ENCODE measurements at places on chromosomes 4 and X.

- peak overlapping the region; percentile 97 for H3K4me3 ChIP-seq
- H3K4me1 ChIP-seq = peaks cover 36% of the 10 kb centered on the region
- no peaks in the 10 kb centered on the region for H3K27me3 ChIP-seq
- H3K36me3 ChIP-seq = peaks cover 36% of the 10 kb centered on the region
Observed at GRCh38 chrX:154549766-154550165, 2.3 kb downstream of the IKBKG start.

DNA sequence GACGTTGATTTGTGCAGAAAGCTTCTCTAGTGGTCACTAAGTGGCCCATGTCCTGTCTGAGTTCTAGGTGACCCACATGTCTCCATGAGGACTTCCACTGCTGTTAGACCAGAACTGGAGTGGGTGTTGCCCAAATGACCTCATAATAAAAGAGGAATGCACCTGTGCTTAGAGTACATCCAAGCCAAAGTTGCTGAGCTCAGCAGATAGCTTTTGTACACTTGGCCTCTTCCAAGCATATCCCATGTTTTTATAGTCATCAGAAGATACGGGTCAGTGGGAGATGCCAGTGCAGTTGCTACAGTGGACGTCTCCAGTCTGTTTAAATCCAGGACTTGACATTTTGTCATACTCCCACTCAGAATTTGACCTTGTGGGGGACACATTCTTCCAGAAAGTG, 37.6 kb upstream of the WDR1 start:
- no peak for DNase-seq
- H3K27ac ChIP-seq = no peak overlapping the region
- H3K4me3 ChIP-seq = no peak overlapping the region
- H3K36me3 ChIP-seq = no peaks in the 10 kb centered on the region

GRCh38 chrX:6667048-6667768, 132.3 kb upstream of the VCX3A start:
- no peak overlapping the region for H3K4me3 ChIP-seq
- no peaks in the 10 kb centered on the region for H3K36me3 ChIP-seq
- no peaks in the 10 kb centered on the region for H3K4me1 ChIP-seq
- no peaks in the 10 kb centered on the region for H3K27me3 ChIP-seq
- no peak for DNase-seq

DNA sequence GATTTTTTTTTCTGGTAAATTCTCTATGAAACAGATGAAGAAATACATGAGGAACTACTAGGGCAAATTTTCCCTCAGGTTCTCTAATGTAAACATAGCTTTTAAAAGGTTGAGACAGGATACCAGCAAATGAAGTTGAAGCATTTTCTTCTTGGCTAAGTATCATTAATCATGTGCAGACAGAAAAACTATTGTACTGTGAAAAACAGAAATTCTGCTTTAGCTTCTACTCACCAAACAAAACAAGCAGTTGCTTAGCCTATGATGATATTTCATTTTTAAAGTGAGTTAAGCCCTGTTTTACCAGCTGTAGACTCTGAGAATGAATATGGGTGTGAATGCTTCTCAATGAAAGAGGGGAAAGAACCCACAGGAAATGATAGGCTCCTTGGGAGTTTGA, 358.9 kb downstream of the TRAM1L1 start:
- no peak overlapping the region for H3K4me3 ChIP-seq
- no peaks in the 10 kb centered on the region for H3K27me3 ChIP-seq
- no peak overlapping the region for H3K27ac ChIP-seq

- no peaks in the 10 kb centered on the region for H3K36me3 ChIP-seq
- H3K4me1 ChIP-seq = no peaks in the 10 kb centered on the region
- no peak overlapping the region for H3K27ac ChIP-seq
- DNase-seq = no peak
- peaks cover under 1% of the 10 kb centered on the region for H3K27me3 ChIP-seq
Observed at GRCh38 chr4:41069838-41070237, 144.5 kb downstream of the APBB2 start.

DNA sequence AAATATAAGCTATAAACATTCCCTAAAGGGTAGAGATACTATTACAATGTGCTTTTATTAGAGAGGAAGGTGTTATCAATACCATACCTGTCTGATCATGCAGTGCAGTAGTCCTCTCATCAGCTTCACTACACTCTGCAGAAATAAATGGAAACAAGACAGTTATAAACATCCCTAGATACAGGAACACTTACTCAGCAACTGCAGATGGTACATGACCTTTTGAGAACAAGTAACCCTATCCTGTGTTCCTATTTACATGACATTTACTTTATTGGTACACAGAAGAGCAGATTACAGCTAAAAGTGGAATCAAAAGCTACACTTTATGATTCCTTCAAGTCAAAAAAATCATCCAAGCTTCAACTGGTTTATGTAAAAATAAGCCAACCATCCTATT, 9.0 kb downstream of the PHKA1 start:
- H3K4me1 ChIP-seq = peaks cover 2% of the 10 kb centered on the region
- no peak overlapping the region for H3K4me3 ChIP-seq
- DNase-seq = no peak
- H3K27me3 ChIP-seq = no peaks in the 10 kb centered on the region
- no peak overlapping the region for H3K27ac ChIP-seq
- peaks cover 16% of the 10 kb centered on the region for H3K36me3 ChIP-seq

DNA sequence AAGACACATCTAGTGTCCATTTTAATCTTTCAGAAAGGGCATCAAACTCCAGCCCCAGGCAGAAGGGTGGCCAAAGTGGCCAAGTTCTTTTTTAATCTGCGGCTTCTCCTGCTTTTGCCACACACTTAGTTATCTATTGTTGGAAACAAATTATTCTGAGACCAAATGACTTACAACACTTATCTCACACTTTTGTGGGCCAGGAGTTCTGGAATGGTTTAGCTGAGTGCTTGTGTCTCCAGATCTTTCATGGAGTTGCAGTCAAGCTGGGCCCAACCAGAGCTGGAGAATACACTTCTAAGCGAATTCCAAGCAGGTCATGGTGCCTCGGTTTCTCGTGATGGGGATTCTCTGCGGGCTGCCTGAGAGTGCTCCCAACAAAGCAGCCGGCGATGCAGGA, 4.0 kb downstream of the TXK start:
- H3K4me1 ChIP-seq = peaks cover 80% of the 10 kb centered on the region
- DNase-seq = no peak
- H3K36me3 ChIP-seq = peaks cover 49% of the 10 kb centered on the region
- H3K27me3 ChIP-seq = no peaks in the 10 kb centered on the region
- H3K4me3 ChIP-seq = peak overlapping the region; percentile 90

DNA sequence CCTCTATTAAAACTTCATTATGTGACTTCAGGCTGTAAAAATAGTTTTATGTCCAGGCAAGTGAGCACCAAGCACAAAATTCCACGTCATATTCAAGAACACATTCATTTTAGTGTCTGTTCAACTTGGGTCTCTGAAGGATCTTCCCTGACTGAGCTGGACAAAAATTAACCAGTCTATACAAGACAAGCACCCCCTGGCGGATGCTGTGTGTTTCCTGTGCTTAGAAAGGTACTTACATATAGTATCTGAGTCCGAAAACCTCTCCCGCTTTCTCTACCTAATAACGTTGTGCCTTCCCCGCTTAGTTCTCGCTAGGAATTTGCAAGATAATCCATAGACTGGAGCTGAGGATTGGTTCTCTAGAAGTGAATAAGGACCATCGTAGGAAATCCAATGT, 2214.5 kb upstream of the TENM3 start:
- H3K4me1 ChIP-seq = no peaks in the 10 kb centered on the region
- H3K27ac ChIP-seq = no peak overlapping the region
- H3K27me3 ChIP-seq = no peaks in the 10 kb centered on the region
- peak; percentile 33 for DNase-seq

- H3K36me3 ChIP-seq = no peaks in the 10 kb centered on the region
- DNase-seq = no peak
- no peak overlapping the region for H3K27ac ChIP-seq
- no peak overlapping the region for H3K4me3 ChIP-seq
- no peaks in the 10 kb centered on the region for H3K4me1 ChIP-seq
- no peaks in the 10 kb centered on the region for H3K27me3 ChIP-seq
Observed at GRCh38 chrX:93461060-93461459, 212.3 kb downstream of the NAP1L3 start.

DNA sequence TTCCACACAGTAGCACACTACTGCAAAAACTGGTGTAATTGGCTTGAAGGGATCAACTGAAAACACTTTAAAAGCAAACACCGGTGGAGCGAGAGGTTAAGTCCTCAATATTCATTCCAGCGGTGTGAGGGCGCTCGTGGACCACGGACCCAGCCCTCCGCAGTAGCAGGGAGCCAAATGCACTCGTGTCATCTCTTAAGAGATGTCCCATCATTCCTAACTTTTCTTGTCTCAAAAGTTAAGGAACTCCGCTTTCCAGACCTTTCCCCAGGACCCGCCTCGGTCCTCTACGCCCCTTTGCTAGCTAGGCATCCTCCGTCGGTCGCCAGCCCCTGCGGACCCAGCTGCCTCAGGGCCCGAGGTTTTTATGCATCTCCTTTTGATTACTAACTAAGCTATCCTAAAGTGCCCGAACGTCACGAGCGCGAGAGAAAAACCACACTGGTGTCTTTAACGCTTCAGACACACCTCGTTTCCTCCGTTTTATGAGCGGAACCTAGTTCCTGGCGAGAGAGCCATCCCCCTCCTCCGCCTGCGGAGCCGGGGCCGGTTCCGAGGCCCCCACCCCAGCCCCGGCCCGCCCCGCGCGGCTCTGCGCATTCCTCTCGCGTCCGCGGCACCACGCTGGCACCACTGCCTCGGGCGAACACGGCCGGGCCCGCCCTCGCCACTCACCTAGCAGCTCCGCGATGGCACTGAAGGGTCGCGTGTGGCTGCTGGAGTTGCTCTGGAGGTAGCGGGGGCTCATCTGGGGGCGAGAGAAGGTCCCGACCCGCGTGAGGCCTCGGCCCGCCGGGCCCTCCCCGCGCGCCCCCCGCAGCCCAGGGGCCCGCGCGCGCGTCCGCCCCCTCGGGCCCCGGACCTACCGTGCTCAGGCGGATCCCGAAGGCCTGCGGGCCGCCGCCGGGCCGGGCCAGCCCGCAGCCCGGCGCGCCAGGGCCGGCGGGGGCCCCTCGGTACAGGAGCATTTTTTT, 723 bp downstream of the MORC4 start:
- no peak overlapping the region for H3K27ac ChIP-seq
- peaks cover 7% of the 10 kb centered on the region for H3K4me1 ChIP-seq
- H3K36me3 ChIP-seq = no peaks in the 10 kb centered on the region
- DNase-seq = peak; percentile 64
- no peaks in the 10 kb centered on the region for H3K27me3 ChIP-seq

DNA sequence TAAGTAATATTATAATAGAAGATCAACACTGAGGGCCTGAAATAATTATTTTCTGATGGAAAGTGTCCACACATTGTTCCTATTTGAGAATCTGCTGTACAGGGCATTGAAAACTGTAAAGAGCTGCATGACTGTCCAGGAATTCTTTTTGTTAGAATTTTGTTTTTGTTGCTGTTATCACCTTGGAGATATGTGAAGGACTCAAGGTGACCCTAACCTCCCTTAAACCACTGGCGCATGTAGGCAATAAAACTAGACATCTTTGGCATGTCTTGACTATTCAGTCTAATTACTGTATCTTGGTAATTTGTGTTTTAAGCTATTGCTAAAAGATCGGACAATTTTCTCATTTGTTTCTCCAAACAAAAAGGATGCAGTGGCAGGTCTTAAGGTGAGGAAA, 55.5 kb upstream of the SMIM10 start:
- H3K4me1 ChIP-seq = no peaks in the 10 kb centered on the region
- DNase-seq = no peak
- no peak overlapping the region for H3K4me3 ChIP-seq
- no peaks in the 10 kb centered on the region for H3K27me3 ChIP-seq
- H3K36me3 ChIP-seq = no peaks in the 10 kb centered on the region

DNA sequence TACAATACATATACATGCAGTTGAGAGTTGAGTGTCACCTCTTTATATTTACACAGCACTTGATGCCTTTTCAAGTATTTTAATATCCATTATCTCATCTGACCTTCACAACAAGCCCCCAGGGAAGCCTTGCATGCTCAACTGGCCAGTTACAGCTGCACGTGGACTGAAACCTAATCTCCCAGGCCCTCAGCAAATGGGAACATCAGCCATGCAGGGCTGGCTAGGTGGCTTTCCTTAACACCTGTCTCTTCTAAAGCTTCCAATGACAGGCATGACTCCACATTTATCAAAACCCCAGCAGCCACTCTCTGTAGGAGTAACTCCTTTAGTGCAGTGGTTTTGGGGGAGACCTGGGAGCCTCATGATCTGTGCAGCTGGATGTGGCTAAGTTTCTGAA, 56.4 kb downstream of the PHKA2 start:
- H3K4me3 ChIP-seq = no peak overlapping the region
- no peak for DNase-seq
